Right hindlimb (tissue), 1 donor: ENCODE measurements at places on chromosomes 1 and 21.

DNA sequence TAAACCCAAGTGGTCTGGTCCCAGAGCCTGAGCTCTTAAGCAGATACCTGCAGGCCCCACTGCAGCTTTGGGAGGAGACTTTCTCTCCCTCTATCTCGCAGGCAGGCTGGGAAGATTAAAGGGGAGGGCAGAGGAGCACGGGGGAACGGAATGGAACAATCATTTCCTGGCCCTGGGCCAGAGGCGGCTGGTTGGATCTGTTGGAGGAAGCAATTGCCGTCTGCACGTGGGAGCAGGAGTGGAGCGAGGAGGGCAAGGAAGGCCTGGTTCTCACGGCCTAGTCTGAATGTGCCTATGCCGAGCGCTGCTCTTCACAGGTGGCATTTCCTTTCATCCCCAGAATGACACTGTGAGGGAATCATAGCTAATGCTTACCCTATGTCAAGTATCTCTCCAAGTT lies 23.7 kb downstream of the NKAIN1 start:
- DNase-seq: peak; percentile 79

- DNase-seq: no peak
Observed at GRCh38 chr1:87852410-87853161, 523.9 kb downstream of the LMO4 start.

DNA sequence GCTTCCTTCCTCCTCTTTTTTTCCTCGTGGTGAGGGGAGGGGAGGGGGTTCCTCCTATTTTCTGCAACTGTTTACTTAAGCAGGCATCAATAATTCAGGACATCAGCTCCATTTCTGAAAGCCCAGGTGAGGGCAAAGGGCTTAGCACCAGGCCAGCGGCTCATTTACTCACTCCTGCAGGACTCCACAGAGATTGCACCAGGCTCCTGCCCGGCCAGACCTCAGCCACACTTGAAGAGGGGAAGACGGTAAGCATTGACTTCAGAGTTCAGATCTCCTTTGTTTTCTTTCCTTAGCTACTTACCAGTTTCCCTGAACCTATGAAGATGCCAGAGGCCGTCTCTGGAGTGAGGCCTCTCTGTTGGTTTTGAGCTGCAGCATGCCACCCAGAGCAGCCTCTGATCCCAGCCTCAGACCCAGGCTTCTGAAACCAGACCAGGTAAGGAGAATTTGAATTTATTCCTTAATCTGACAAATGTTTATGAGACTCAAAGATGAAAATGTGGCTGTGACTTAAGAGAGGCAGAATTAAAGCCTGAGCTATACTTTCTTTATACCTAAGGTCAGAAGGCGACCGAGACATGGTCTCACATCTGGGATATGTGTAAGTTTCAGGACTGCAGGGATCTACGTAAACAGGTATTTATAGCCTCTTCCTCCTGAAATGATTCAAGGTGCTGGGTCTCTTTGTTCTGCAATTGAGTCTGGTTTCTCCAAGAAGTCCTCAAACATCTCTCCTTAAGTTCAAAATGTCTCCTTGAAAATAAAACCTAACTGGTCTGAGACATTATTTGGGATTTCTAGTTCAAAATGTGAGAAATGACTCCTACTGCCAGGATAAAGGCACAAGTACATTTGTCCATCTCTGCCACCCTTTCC lies 272.5 kb upstream of the RUNX1 start:
- no peak for DNase-seq

DNA sequence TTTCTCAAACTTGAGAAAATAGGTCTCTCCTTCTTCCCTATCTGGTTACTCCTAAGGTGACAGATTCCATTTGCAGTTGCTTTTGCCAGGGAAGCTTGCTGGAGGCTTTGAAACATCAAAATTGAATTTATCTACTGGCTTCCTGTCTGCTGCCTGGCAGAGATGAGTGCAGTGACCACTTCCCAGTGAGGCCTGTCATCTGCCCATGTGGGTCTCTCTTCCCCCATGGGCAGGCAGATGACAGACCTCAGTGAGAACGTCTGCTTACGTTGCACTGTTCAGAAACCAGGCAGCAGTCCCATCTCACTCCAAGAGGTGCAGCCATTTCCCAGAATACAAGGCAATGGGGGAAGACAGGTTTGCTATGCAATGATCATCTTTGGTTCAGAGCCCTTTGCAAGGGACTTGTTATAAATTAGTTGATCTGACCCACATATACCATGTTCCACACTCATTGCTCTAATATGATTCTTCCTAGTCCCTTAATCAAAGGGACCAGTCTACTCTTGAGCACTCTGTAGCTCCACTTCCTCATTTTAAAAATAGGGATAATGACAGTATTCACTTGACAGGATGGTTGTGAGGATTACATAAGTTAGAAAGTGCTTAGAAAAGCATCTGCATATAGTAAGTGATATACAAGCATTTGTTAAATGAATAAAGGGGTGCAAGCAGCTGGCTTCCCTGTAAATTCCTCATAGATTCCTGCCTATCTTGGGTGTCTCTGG lies 10.6 kb downstream of the PGBD5 start:
- no peak for DNase-seq

DNA sequence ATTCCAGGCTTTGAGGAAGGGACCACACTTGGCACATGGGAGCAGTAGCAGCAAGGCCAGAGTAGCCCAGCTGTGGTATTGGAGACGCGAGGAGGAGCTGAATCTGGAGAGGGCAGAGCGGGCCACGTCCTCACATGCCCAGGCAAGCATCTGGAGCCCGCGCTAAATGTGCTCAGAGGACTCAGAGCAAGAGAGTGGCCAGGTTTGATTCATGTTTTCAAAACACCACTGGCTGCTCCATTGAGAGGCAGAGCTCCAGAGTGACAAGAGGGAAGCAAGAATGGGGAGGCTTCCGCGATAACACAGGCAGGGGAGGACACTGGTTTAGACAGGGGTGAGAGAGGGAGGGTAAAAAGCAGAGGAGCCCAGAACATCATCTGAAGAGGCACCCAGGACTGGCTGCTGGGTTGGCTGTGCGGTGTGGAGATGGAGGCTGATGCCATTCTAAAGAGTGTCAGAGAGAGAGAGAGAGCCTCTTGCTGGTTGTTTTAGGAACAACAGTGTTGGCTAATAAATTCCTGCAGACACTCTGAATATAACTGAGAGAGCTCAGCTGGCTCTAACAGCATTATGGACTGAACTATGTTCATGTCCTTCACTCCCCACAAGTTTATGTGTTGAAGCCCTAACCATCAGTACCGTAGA lies 32.3 kb downstream of the RCAN1 start:
- DNase-seq: no peak

DNA sequence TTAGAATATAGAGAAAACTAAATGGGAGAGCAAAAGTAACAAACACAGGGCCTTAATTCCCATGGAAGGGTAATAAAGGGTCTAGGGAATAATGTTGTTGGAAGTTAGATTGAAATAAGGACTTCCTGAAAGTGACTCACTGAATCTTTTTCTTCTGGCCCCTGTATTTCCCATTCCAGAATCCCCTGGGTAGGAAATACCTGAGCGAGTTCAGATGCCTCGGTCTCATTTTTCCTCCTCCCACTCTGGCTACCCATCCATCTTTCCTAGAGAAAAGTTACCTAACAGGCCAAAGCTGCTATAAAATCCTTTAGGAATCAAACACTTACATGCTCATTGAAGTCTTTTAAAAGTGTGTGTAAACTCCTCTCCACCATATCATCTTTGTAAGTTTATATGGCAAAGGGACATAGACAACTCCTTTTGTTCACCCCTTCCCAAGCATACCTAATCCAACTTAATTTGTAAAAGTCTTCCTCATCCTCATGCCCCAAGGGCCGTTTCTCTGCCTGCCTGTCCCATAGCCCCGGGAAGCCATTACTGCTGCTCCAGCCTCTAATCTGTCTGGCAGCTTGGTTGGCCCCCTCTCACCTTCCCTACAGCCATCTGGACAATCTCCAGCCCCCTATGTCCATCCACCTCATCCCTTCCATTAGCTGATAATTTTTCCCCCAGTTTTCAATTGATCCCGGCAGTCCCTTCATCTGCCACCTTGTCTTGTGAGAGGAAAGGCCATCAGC lies 3.3 kb upstream of the MEF2D start:
- no peak for DNase-seq

- DNase-seq: no peak
Observed at GRCh38 chr1:22587247-22587646, 24.0 kb downstream of the EPHA8 start.

GRCh38 chr1:216587715-216588114 lies 135.5 kb downstream of the ESRRG start:
- DNase-seq: no peak

DNA sequence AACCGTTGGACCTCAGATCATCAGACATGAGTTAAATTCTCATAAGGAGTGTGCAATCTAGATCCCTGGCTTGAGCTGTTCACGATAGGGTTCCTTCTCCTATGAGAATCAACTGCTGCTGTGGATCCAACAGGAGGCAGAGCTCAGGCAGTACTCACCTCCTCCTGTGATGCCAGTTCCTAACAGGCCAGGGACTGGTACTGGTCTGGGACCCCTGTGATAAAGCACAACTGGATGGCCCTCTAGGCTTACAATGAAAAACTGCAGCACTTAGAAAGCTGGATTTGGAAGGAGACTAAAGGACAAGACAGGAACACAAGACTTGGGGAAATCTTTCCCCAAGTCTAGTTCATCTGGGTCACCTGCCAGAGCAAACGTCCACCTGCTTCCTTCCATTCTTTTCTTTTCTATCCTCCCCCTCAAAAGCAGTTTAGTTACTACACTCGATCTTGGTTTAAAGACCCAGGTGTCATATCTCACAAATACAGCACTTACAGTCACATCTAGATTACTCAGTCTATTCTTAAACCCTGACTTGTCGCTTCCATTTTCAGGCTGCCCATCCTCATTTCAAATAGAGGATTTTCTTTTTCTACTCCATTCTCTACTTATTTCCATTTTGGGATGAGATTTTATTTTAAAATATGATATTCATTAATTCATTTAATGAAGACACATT lies 59.8 kb downstream of the PTPN14 start:
- no peak for DNase-seq

DNA sequence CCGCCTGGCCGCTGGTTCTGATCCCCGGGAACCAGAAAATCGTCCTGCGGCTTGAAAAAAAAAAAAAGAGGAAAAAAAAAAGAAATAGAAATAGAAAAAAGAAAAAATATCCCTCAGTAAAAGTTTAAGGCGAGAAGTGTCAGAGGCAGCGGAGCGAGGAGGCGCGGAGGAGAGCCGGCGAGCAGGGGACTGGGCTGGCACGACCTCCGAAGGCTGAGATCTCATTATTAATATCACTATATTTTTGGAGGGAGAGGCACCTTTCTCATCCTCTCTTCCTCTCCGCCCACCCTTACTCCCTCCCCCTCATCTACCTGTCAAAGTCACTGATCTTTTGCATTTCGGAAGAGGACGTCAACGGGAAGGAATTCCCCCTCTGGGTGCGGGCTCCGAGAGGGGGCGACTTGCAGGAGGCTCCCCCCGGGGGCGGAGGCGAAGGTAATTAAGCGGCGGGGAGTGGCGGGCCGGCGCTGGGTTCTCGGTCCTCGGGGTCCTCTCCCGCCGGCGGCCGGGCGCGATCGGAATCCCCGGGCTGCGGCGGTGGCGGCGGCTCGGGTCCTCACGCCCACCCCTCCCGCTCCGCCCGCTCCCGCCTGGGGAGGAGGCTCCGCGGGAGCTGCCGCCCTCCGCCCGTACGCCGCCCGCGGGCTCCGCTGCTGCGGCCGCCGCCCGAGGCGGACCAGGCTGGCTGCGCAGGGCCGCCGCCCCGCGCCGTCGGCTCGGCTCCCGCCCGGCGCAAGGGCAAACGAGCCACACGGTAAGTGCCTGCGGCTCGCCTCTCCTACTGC lies at the start of gene NTNG1:
Gene NTNG1 (plus strand): TSS at position 337 of the 788 bp plus-strand sequence.
- DNase-seq: peak; percentile 36
